Activated T-cell treated with anti-CD3 and anti-CD28 coated beads, Interleukin-2, amount 50 U/mL, for 1 hour (primary cell): ENCODE measurements at places on chromosomes 7 and 10.

DNA sequence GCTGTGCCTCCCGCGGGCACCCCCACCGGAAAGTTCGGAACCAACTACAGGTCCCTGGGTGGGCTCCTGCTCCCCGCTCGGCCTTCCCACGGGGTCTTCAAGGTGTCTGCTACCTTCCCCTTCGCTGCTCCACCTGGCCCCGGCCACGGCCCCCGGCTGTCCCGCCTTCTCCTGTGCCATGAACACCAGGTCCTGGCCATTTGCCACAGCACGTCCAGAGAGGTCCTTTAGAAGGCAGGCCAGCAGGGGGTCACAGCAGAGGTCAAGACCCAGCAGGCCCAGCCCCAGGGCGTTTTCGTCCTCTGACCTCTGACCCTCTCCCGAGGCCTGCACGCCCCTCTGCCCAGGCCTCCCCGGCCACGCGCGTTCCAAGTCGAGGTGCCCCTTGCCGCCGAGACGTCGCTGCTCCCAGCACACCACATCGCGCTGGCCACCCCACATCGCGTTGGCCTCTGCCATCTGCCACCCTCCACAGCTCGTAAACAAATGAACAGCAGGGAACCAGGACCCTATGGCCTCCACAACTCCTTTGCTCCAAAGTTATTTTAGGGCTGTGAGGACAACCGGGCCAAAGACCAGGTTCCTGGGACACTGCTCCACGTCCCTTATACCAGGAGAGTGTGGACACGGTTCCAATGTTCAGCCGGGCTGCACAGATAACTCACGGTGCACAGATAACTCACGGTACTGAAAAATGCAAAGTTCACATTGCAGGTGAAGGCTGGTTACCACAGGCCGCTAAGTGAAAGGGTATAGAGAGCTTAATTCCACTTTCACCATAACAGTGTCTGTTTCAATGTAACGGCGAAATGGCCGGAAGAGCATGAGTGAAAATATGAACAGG is 74.3 kb downstream of the CFAP46 start:
- no peak for DNase-seq

DNA sequence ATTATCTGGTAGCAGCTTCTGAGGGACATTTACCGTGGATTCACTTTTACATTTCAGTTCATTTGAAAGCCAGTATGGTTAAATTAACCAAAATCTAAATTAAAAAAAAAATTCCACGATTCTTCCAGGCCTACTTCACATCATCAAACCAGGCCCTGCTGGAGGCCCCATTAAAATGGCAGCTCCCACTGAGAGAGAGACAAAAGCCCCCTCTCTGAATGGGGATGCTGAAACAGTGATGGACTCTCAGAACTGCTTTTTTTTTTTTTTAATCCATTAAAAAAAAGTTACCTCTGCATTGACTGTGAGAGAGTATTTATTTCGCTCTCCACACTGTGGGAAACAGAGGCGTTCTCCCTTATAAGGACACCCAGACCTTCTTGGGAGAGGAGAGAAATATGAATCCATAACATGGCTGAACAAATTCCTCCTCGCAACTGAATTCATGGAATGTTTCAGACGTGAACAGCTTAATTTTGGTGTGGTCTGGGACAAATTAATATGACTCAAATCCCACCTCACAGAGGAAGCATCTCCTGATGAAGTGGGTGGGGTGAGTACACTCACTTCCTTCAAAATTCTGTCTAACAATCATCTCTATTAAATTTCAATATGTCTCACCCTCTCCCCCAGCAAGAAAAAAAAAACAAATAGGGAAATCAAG is 73.5 kb downstream of the SAMD9 start:
- no peak for DNase-seq

GRCh38 chr7:114865564-114865963 is 56.3 kb upstream of the MDFIC start:
- peak; percentile 55 for DNase-seq

GRCh38 chr10:36191009-36191408 is 548.9 kb upstream of the FZD8 start:
- no peak for DNase-seq

- DNase-seq, result no peak
These were observed 192.2 kb downstream of the NXPH1 start for GRCh38 chr7:8625612-8626011.

GRCh38 chr10:78130966-78131710 is 97.5 kb downstream of the RPS24 start:
- DNase-seq, result no peak

GRCh38 chr7:92767437-92767836 is 68.9 kb downstream of the CDK6 start:
- no peak for DNase-seq
